ENCODE measurements at places on chromosomes 4 and X.
A peak's percentile ranks its signal among the peaks of the same experiment; 100 is the strongest.

DNA sequence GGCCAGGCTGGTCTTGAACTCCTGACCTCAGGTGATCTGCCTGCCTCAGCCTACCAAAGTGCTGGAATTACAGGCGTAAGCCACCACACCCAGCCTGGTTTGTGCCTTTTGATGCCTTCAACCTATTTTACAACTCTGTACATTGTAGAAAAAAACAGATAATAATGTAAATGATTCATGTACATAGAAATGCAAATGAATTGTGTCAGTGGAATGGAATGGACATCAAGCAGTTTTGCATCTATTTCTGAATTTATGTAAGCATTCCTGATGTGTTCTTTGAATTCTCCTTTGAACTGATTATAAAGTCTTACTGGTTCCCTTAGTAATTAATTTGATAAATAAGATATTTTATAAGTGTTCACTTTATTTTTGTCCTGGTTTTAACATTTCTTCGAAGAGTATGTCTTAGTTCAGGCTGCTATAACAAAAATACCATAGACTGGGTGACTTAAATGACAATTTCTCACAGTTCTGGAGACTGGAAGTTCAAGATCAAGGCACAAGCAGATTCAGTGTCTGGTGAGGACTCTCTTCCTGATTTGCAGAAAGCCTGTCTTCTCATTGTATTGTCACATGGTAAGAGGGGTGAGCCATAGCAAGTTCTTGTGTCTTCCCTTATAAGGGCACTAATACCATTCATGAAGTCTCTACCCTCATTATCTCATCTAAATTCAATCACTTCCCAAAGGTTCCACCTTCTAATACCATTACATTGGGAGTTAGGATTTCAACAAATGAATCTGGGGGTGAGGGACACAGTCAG lies 162.2 kb upstream of the S100G start:
- no peak for DNase-seq

DNA sequence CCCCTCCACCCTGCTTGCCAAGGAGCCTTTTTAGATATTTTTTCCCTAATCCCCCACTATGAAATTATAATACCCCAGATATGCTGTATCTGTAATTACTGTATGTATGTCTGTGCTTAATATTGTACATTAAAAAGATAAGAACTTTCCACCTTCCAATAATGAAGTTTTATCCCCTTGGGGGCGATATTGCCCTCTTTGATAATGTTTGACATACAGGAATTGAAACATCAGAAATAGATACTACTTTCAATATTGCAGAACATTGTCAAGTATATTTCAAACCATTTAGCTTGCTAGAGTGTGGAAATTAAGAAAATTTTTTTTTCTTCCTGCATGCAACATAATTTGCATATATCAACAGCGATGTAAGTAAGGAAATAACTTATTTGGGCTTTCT lies 58.9 kb downstream of the NAF1 start:
- DNase-seq, result no peak

- no peak for DNase-seq
These were observed 87.7 kb upstream of the MAP3K15 start for GRCh38 chrX:19602866-19603622.

GRCh38 chr4:28558895-28559294 lies 1698.3 kb downstream of the STIM2 start:
- no peak for DNase-seq

GRCh38 chr4:25908491-25908901 lies 5.5 kb upstream of the SMIM20 start:
- DNase-seq, result no peak

GRCh38 chr4:4853371-4853823 lies 6.1 kb upstream of the MSX1 start:
- DNase-seq, result no peak

GRCh38 chrX:66676990-66677389 lies 38.1 kb upstream of the EDA2R start:
- DNase-seq, result no peak

DNA sequence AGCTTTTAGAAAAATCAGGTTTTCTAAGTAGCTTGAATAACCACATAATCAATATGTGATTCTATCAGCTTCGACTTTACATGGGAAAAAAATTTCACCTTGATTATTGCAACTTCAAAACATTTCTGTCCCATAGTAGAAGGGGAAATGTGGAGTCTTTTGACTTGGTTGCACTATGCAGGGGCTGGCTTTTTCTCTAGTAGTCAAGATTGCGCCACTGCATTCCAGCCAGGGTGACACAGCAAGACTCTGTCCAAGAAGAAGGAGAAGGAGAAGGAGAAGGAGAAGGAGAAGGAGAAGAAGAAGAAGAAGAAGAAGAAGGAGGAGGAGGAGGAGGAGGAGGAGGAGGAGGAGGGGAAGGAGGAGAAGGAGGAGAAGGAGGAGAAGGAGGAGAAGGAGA lies 84.9 kb downstream of the MAML3 start:
- DNase-seq, result peak; percentile 80

- no peak for DNase-seq
These were observed 129.6 kb upstream of the TBL1X start for GRCh38 chrX:9335251-9335650.

DNA sequence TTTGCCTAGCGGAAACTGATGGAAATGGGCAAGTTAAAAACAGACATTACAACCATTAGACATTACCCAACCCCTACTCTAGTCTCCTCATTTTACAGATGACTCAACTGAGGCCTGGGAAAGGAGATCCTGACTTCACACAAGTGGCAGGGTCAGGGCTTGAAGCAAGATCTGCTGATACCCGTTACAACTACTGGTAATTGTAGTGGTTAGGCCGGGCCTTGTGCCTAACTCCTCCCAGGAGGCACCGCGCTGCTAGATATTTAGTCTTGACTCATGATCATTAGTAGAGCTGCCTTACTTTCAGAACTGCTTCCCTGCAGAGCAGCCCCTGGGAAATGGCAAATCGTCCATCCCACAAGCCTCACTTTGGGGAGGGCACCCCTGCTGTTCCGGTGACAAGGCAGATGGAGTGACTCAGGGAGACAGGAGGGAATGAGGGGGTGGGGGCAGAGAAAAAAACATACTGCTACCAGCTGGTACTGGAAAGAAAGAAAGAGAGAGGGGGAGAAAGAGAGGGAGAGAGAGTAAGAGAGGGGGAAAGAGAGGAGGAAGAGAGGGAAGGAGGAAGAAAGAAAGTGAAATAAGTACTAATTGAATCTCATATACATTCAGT lies 12.2 kb downstream of the ARHGEF6 start:
- peak; percentile 83 for DNase-seq

GRCh38 chr4:39353478-39354253 lies 12.5 kb downstream of the RFC1 start:
- no peak for DNase-seq

- no peak for DNase-seq
These were observed 11.9 kb upstream of the UGDH start for GRCh38 chr4:39539089-39539611.

DNA sequence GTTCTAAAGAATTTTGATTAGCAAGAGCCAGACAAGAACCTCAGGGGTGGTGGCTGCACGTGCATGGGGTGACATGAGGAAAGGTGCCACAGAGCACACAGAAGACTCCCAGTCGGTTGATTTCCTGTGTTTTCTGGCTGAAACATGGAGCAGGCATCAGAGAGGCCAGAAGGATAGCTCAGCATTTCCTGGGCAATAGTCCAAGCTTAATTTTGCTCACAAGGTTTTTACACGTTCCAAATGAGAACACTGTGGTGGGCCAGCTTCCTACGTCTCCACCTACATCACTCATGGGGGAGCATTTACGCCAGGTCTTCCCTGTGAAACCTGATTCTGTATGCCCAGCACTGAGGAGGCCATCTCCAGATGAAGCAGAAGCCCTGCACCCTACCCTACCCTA lies 212.5 kb upstream of the CLNK start:
- DNase-seq, result no peak

DNA sequence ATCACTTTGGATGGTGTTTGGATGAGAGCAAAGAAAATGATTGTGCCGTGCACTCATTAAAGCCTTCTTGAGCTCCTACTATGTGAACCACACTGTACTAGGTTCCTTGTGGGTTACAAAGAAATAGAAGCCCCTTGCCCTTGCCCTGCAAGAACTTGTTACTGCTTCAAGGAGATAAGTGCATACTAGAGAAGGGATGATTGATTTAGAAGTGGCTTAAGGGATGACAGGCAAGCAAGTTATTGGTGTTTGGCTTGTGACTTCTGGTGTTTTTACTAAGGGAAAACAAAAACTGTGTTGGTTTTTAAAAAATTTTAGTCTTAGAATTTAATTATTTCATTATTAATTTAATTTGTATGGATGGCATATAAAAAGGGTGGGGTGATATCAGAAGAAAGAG lies 67.4 kb downstream of the IL21 start:
- no peak for DNase-seq

DNA sequence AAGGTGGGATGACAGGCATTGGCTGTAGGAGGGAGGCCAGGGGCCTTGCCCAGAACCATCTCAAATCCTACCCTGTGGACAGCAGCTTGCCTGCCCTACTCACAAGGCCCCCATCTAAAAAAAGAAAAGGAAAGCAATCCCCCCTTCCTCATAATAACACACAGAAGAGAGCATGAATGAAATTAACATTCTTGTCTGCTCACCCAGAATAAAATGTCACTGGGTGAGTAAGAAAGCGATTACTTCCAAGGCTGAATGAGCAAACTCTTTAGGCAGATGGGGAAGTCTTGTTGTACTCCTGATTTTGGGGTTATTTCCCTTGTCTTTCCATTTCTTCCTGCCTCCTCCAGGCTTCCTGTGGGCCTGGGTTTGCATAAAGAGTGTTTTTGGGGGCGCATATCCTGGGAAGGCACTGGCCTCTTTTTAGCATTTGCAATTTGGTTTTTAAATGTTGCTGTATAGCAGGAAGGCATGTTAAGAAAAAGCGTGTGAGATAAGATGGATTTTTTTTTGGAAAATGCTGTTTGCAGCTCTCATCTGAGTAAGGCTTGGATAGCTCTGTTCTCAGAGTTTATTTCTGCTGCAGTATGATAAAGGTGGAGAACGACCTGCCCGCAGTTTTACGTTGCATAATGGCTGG lies 248.3 kb upstream of the GATB start:
- DNase-seq, result peak; percentile 2

GRCh38 chr4:170827562-170828274 lies 738.0 kb upstream of the AADAT start:
- no peak for DNase-seq

GRCh38 chr4:3304831-3305609 lies 12.2 kb downstream of the RGS12 start:
- no peak for DNase-seq

DNA sequence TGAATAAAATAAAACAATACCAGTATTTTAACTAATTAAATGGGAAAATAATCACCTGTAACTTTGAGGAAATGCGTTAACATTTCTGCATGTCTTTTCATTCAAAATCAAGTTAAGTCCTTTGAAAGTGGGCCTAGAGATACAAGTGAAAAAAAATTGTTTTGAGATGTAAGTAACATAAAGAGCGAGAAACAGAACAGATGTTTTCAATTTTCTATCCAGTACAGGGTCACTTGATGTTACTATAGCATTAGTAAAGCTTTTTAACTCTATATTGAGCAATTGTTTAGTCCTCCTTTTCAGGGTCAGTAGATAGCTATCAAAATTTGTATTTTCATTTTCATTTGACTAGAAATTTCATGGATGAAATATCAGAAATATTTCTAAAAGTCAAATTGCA lies 761.4 kb downstream of the CCSER1 start:
- no peak for DNase-seq

DNA sequence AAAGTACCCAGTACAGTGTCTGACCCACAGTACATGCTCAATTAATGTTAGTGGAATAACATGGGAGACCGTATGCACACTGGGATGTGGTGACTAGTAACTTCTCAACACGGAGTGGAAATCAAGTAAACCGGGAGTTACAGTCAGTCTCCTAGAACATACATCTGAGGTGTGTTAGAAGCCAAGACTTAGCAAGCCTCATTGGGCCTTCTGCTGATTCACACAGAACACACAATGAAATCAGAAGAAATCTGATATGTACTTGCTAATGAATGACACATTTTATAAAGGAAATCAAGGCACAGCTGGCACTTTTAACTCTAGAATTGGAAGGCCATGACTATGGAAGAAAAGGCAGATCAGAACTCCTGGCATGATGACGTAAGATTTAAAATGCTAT lies 13.0 kb downstream of the TRAPPC2 start:
- no peak for DNase-seq

DNA sequence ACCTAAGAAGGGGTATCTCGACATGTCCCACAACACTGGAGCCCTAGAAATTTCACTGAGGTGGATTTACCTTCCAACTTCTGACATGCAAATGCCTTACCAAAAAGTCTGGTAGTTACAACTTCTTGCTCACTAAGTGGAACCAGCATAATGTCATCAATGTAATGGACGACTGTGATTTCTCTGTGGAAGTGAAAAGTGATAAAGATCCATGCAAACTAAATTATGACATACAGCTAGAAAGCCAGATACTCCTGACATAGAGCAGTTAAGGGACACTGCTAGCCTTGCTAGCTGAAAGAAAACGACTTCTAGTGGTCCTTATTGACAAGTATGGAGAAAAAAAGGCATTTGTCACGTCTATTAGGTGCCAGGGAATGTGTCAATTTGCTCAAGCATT lies 191.1 kb downstream of the MAB21L2 start:
- DNase-seq, result no peak

DNA sequence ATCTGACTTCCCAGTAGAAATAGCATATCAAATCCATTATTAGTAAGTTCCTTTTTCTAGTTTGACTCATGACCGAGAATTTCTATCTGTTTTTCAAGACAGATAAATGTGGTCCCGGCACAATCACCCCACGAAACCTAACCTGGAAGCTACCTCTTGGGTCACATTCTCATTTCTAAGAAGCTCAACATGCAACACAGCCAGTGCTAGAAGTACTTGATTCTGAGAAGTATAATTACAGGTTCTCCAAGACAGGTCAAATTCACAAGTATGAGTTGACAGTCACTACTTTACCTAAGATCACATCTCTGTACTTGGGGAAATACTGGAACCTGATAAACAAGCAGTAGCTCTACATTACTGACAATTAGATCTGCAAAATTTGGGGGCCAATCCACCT lies 54.0 kb upstream of the PLAC1 start:
- DNase-seq, result no peak

GRCh38 chrX:6694977-6695376 lies 160.1 kb upstream of the VCX3A start:
- DNase-seq, result no peak

GRCh38 chr4:105989485-105990242 lies 94.4 kb downstream of the NPNT start:
- DNase-seq, result no peak

GRCh38 chrX:13377550-13377934 lies 57.7 kb upstream of the ATXN3L start:
- DNase-seq, result no peak

GRCh38 chr4:123813901-123814300 lies 417.3 kb downstream of the SPRY1 start:
- no peak for DNase-seq

DNA sequence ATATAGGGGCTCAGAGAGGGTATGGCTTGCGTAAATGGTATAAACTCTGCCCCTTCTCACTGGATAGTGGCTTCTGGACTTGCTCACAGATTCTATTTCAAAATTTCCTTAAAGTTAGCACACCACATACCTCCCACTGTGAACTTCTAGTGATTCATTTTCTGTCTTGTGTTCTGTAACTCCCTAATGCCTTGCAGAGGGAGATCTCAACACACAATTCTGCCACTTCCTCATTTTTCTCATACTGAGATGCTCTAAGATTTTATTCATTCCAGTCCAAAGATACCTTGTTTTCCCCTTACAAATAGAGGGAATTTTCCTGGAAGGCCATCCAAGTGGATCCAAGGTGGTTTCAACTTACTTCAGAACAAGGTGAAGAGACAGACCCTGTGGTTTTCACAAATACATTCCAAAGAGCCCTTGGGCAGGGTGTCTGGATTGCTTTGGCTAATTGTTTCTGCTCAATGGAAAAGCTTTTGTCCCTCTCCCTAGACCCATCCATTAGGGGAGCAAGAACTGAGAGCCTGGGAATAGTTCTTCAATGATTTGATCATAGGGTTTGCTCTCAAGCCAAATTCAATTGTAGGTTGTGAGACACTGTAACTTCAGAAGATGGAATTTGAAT lies 52.1 kb upstream of the CAPN6 start:
- no peak for DNase-seq
